ENCODE measurements at places on chromosomes 6 and 20.

DNA sequence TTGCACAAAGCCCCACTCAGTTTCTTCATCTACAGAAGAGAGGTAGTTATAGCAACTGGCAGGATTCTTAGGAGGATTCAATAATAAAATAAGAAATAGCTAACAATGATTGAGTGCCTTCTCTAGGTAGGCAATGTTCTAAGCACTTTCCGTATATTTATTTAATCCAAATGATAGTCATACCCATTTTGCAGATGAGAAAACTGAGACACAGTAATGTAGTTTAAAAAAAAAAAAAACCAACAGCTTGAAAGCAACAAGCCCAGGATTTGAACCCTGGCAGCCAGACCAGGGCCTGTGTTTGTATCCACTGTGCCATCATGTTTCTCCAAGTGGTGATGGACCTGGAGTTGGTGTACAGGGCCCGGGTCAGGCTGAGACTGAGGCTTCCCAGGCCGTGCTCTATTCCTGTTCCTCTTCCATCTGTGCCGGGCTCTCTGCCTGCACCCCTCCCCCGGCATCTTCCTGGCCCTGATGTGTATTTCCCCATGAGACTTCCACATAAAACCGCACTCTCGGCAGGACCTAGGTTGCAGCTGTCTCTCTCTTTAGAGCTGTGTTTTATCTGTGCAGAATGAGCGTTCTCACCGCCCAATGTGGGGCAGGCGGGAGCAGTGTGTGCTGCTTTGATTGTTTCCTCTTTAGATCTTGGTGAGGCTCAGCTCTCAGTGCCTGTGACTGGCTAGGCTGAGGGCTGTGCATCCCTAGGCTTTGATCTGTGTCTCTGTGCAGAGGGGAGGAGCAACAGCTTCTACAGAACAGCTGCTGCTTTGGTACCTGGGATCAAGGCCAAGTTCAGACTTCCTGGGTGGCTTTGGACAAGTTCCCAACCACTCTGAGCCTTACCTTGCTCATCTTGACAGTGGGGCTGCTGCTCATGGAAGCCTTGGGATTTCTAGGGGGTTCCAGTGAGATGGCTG lies 49.5 kb downstream of the TOX2 start:
- DNase-seq, result peak; percentile 85

DNA sequence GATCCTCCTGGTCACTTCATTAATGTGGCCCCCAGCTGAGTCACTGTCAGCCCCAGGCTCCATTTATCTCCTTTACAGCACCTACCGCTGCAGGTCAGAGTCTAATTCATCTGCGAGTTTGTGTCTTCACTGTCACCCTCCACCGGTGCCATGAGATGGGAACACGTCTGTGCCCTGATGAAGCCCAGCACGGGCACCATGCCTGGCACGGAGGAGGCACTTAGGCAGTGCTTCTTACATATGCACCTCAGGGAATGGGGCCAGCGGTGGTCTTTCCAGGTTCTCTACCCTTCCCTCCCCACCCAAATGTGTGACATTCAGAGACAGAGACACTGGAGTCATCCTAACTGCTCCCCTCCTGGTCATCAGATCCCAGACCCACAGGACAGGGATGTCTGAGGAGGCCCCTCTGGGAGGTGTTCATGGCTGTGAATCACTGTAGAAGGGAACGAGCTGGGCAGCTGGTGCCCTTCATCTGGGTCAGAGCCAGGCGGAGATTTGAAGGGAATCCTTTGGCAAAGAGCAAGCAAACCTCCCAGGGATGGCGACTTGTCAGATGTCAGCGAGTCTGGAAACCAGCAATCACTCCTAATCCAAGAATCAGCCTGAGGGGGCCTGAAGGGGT lies 364.6 kb downstream of the PREX1 start:
- DNase-seq, result peak; percentile 25

GRCh38 chr6:100504786-100505737 lies 40.3 kb upstream of the SIM1 start:
- no peak for DNase-seq

DNA sequence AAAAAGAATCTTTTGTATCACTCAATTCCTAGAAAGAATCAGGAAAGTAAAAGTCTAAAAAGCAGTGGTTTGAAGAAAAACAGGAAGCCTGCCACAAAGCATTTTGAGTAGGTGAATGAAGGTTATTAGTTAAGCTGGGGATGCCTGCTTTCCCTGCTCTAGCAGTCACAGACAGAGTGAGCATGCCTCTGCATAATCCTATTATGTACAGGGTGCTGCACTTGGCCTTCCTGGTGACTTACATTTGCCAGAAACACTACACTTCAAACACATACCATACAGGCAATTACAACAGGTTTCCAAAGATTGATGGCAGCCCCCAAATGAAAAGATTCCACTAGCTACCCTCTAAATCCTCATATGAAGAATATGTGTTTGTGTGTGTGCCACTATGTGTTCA lies 130.8 kb downstream of the TPBG start:
- DNase-seq, result no peak

GRCh38 chr6:75550544-75551167 lies 51.0 kb upstream of the SENP6 start:
- no peak for DNase-seq

DNA sequence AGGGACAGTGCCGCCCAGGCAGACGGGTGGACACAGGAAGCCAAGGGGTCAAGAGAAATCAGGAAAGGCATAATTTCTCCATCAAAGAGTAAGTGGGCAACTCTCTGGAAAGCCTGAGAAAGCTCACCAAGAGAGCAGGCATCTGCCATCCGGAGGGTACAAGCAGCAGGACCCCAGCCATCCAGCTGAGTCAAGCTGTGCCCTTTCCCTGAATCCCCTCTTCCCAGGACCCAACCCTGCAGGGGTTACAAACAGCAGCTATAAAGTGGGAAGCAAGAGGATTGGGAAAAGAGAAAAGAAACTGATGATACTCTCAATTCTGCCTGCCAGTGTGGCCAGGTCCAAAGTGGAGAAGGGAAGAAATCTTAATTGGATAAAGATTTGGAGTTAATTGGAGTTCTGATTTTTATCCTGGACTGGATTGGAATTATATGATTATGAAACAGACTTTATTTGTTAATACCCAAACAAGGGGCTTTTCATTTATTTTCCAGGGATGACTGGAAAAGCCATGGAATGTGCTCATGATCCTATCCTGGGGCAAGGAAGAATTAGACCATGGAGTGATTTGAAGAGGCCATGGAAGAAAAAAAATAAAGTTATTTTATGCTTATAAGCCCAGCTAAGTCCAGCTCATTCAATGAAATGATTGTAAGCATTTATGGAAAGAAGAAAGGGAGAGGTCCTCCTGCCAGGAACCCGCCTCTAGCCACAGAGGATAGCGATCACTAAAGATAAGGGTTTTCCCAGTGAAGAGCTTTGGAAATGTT lies 34.9 kb downstream of the NHLRC1 start:
- no peak for DNase-seq

- no peak for DNase-seq
Measured at GRCh38 chr6:3517350-3517749, 60.5 kb upstream of the SLC22A23 start.

- peak; percentile 29 for DNase-seq
Measured at GRCh38 chr6:156638581-156638980, 138.6 kb upstream of the ARID1B start.

GRCh38 chr20:22700367-22700766 lies 116.0 kb upstream of the FOXA2 start:
- no peak for DNase-seq

DNA sequence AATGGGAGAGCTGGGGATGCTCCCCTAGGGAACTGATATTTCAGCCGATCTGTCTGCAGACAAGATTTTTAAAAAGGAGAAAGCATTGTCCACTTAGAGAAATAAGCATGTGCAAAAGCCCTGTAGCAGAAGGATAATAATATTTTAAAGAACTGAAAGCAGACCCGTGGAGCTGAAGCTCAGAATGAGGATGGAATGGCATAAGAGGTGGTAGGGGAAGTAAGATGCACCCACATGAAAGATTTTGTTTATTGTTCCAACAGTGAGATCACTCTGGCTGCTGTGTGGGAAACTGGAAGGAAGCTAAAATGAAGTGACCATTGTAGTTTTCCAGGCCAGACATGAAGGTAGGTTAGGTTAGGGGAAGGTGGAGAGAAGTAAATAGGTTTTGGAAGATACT lies 266.4 kb upstream of the PRDM1 start:
- DNase-seq, result no peak

GRCh38 chr20:17896193-17896723 lies 72.3 kb downstream of the SNX5 start:
- DNase-seq, result no peak

DNA sequence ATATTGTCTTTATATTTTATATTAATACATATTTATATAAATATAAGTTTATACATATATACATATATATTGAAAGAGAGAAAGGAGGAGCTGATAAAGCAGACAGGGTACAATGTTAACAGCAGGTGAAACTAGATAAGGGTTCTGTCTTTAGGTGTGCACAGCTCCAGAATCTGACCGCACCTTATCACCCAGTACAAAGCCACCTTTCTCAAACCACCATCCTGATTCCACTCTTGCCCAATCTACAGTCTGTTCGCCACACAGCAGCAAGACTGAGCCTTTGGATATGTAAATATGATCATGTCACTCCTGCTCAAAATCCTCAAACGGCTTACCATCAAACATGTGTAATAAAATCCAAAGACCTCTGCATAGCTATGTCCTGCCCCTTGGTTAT lies 34.7 kb upstream of the ASCC3 start:
- DNase-seq, result no peak

DNA sequence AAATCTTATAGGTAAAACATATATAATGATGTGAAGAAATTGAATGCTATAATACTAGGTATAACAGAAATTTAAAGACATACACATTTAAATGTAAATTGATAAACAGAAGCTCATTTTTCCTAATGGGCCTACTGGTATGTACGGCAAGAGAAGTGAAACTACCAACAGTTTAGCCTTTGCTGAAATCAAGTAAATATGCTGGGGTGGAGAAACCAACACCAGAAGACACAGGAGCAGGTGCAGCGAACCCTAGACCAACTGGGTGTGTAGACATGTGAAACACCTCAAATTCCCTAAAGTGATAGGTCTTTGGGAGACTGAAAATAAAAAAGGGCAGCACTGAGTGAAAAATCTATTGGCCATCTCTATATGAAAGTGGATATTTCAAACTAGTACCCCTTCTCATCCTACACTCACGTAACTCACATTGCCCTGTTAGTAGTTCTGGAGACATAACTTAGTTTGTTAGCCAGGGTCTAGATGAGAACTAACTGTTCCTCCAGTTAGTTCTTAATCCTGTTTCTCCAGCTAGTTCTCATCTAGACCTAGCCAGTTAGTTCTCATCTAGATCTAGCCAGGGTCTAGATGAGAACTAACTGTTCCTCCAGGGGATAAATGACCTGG lies 53.1 kb downstream of the SLC35D3 start:
- DNase-seq, result no peak

DNA sequence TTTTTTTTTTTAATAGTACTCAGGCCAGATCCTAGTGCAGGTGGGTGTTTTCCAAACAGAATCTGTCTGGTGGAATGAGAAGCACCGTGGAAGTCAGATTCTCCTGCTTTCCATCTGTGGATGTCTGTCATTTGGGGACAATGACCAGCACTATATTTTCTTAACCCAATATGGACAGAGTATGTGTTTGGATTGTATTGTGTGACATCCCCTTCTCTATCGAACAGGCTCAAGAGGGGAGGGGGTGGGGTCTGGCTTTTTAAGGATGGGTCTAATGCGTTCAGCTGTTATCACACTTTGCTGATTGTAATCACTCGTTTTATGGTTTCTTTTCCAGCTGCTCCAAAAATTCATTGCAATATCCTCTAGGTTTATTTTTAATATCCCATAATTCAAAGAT lies 197.5 kb upstream of the CEP162 start:
- no peak for DNase-seq

DNA sequence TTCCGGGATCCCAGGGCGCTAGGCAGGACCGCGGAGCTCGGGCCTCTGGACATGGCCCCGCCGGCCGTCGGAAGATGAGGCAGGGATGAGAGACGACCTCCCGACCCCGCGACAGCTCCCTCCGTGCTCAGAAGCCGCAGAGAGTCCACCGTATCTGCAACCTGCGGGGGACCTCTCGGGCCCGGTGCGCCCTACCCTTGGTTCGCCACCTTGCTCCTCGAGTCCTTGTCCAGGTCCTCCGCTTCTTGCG lies 301 bp downstream of the PPP1R3D start:
- DNase-seq, result no peak

- no peak for DNase-seq
Measured at GRCh38 chr6:148765898-148766808, 19.3 kb downstream of the UST start.

DNA sequence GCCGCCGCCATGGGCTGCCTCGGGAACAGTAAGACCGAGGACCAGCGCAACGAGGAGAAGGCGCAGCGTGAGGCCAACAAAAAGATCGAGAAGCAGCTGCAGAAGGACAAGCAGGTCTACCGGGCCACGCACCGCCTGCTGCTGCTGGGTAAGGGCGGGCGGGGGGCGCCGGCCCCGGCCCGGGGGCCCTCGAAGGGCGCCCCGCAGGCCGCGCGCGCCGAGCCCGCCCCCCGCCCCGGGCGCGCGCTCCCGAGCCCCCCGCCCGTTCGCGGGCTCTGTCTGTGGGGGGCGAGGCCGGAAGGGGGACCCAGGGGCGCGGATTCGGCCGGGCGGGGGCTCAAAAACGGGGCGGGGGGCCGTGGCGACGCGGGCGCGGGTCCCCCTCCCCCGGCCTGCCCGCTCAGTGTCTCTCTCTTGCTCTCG lies 39.2 kb downstream of the GNAS start:
- DNase-seq, result no peak

DNA sequence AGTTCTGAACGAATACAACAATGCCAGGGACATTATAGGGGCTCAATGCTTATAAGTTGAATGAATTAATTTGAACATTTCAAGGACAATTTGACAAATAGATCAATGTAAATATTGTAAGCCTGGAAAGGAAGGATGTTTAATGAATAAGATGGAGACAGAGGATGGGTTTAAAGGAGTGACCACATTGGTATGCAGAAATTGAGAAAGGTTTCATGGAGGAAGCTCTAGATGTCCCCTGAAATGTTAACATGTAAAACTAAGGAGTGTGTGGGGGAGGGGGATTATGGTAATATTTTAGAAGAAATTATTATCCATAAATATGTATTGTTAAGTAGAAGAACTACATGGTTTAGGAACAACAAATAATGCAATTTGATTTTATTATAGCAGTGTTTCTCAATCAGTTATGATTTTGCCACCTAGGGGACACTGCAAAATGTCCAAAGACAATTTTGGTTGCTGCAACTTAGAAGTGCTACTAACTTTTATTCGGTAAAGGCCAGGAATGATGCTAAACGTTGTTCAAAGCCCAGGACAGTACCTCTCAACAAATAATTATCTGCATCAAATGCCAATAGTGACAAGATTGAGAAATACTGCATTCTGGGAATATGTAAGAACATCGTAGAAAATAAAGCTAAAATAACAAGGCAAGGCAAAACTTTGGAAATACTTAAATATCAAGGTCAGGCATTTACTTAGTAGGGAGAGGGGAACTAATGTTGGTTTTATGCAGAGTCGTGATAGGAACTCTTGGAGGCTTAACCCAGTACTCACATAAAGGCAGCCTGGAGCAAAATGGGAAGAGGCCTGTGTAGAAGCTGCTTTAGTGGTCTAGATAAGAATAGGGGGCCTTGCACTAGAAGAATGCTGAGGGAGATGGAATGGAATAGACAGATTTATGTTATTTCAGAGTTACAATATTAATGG lies 686.9 kb upstream of the CITED2 start:
- DNase-seq, result no peak

- DNase-seq, result no peak
Measured at GRCh38 chr6:44561832-44562665, 174.5 kb downstream of the CDC5L start.

Data from Karpas-422 (cell line).